Heart right ventricle (tissue), 16 donors: ENCODE measurements at places on chromosomes 11 and 22. TPM values are rescaled to one million over a fixed set of nuclear protein-coding genes. Genes with fewer than 3 reads are reported as not detected.

GRCh38 chr22:19060356-19061009, 61.7 kb downstream of the DGCR2 start:
- DNase-seq, result no peak

GRCh38 chr11:64275841-64276240, 8.6 kb downstream of the BAD start:
- DNase-seq, result no peak

Gene TBRG1
- 17.6 TPM for total RNA-seq

Gene FAM83F
- total RNA-seq, result 1.7 TPM

GRCh38 chr11:43784301-43784700, 96.3 kb upstream of the ALKBH3 start:
- DNase-seq, result no peak
